ENCODE measurements at places on chromosomes 6 and 20.

- H3K27me3 ChIP-seq = peaks cover 28% of the 10 kb centered on the region
- DNase-seq = peak; percentile 82
- no peaks in the 10 kb centered on the region for H3K36me3 ChIP-seq
These were observed 89.1 kb downstream of the NCR2 start for GRCh38 chr6:41424370-41425058.

DNA sequence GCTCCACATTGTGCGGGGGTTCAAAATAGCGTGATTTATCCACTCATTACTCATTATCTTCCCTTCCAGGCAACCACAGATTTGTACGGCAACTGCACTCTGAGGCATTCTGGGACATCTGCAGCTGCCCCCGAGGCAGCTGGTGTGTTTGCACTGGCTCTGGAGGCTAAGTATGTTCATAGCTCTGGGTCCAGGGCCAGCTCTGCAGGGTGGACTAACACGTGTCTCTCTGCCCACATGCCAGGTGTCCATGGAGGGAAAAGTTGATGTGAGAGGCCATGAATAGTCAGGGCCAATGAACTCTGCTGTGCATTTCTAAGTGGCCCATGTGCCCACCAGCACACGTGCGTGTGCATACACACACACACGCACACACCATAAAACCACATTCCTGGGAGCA is 74.9 kb downstream of the BFSP1 start:
- no peaks in the 10 kb centered on the region for H3K36me3 ChIP-seq
- peaks cover 7% of the 10 kb centered on the region for H3K27me3 ChIP-seq
- no peak overlapping the region for H3K4me3 ChIP-seq
- peaks cover 8% of the 10 kb centered on the region for H3K4me1 ChIP-seq
- DNase-seq = no peak

DNA sequence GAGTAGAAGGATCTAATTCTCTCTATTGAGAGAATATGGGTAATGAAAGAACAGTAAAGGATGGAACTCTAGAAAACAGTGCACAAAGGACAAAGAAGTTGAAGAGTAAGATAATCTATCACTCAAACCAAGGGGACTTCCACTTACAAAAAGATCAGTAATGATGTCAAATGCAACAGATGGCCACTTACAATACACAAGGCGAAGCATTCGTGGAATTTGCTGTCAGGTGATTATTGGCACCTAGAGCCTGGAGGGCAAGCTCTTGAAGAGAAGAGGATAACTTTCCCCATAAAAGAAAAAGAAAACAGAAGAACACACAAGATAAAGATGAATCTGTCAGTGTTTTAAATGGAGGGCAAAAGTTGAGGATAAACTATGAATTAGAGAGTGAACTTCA is 256.0 kb upstream of the TCF21 start:
- H3K36me3 ChIP-seq = no peaks in the 10 kb centered on the region
- no peak overlapping the region for H3K4me3 ChIP-seq
- no peak overlapping the region for H3K27ac ChIP-seq
- no peaks in the 10 kb centered on the region for H3K27me3 ChIP-seq
- no peaks in the 10 kb centered on the region for H3K4me1 ChIP-seq

GRCh38 chr20:9397928-9398327 is 116.5 kb upstream of the LAMP5 start:
- H3K4me3 ChIP-seq = no peak overlapping the region
- H3K4me1 ChIP-seq = no peaks in the 10 kb centered on the region
- no peaks in the 10 kb centered on the region for H3K36me3 ChIP-seq
- no peak overlapping the region for H3K27ac ChIP-seq
- no peaks in the 10 kb centered on the region for H3K27me3 ChIP-seq

GRCh38 chr6:85462673-85463072 is 12.8 kb downstream of the NT5E start:
- H3K4me1 ChIP-seq = peaks cover 77% of the 10 kb centered on the region
- peaks cover 2% of the 10 kb centered on the region for H3K27me3 ChIP-seq
- peaks cover 3% of the 10 kb centered on the region for H3K36me3 ChIP-seq
- DNase-seq = no peak

GRCh38 chr20:52828199-52828598 is 144.0 kb upstream of the TSHZ2 start:
- H3K36me3 ChIP-seq = no peaks in the 10 kb centered on the region
- DNase-seq = no peak
- H3K27ac ChIP-seq = no peak overlapping the region
- no peak overlapping the region for H3K4me3 ChIP-seq
- H3K4me1 ChIP-seq = peaks cover 5% of the 10 kb centered on the region

DNA sequence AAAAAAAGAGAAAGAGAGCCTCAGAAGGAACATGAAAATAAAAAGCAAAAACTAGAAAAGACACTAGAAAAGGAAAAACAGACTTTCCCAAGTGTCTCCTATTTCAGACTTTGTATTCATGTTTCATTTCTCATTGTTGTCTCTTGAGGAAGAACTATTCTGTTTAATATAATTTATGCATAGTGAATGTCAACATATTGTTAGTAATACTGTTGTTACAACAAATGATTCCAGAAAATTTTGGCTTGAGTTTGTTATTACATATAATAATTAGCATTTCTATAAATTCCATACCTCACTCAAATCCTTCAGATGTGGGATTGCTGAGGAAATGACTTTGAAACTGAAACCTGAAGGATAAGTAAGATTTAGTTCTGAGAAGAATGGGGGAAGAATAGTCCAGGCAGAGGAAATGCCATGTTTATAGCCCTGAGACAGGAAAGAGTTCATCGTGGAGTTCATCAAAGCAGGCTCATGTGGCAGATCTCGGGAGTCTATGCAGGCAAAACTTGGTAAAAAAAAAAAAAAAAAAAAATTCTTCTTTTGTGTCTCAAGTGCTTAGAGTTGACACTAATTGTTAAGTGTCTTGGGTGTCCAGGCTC is 53.1 kb upstream of the EIF2S2 start:
- H3K4me1 ChIP-seq = peaks cover 4% of the 10 kb centered on the region
- no peak for DNase-seq
- no peak overlapping the region for H3K4me3 ChIP-seq
- peaks cover 1% of the 10 kb centered on the region for H3K36me3 ChIP-seq
- no peak overlapping the region for H3K27ac ChIP-seq
